ENCODE measurements at places on chromosomes 3 and 15.

- DNase-seq: no peak
Observed at GRCh38 chr3:1447452-1447851, 354.6 kb downstream of the CNTN6 start.

DNA sequence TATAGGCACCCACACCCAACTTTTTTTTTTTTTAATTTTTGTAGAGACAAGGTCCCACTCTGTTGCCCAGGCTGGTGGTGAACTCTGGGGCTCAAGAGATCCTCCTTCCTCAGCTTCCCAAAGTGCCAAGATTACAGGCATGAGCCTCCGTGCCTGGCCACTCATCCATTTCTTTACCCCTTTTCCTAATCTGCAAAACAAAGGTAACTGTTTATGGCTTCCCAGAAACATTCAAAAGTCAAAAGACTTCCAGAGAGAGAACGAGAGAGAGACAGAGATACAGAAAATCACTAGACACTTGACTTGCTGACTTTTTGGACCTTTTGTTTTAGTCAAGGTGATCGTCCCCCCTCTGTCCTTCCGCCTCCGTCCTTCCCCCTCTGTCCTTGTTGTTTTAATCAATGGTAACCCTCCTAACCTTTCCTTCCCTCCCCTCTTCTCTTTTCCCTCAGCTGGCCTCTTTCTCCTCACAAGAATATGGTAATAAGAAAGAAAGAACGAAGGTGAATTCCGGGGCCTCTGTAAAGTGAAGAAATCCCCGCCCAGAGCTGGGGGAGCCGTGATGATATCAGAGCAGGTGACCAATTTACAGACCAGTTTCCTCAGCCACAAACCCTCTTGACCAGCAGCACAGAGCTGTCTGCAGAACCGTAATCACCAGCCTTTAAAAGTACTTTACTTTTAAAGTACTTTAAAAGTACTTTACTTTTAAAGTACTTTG lies 21.9 kb downstream of the KLHL6 start:
- DNase-seq: no peak

DNA sequence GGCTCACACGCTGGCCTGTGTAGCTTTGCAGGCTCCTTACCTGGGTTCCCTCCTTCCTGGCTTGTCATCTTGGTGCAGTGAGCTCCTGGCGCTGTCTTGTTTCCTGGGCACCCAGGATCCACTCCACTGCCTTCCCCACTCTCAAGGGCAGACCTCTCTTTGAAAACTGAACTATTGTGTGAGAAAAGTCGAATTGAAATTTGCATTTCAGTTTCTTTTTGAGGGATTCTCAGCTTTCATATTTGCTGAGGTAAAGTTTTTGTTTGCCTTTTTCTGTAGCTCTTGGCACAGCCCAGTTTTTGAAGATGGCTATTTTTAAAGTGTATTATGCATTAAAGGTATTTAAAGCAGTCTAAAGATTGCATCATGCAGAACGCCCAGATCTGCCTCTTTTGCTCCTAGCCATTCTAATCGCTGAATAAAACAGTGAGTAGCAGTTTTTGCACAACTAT lies 70.1 kb downstream of the CCK start:
- DNase-seq: no peak

DNA sequence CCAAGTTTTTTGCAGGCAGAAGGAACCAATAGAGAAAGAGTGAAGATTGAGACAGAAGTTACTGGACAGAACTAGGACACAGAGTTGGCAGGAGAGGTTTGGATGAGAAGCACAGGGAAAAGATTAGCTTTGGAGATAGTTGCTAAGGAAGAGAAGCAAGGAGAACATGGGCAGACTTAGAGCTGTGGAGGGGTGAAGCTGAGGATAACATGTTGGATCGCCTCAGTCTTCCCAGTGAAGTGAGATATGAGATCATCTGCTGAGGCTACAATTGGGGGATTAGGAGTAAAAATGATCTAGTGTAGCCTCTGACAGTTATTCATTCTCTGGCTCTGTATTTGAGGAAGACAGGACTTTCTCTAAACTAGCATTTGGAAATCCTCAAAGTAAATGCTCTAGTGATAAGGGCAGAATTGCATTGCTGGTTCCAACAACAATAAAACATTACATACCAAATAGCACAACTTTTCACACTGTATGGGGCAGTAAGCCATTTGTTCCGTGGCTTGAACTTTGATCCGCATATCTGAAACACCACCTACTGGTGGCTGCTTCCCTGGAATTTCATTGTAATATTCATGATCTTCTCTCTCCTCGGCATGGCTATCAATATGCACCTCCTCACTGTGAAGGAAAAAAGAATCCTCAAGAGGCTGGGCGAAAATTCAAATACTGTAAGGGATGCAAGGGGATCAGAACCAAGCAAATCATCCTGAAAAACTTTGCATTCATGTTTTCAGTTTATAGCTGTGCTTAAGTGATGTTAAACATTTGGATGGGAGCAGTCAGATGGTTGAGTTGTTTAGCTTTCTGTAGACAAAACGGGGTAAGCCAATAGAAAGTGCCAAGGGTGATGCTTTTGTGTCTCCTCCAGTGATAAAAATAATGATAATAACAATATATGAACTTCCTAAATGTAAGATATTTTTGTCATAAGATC lies 22.2 kb upstream of the EID1 start:
- no peak for DNase-seq

DNA sequence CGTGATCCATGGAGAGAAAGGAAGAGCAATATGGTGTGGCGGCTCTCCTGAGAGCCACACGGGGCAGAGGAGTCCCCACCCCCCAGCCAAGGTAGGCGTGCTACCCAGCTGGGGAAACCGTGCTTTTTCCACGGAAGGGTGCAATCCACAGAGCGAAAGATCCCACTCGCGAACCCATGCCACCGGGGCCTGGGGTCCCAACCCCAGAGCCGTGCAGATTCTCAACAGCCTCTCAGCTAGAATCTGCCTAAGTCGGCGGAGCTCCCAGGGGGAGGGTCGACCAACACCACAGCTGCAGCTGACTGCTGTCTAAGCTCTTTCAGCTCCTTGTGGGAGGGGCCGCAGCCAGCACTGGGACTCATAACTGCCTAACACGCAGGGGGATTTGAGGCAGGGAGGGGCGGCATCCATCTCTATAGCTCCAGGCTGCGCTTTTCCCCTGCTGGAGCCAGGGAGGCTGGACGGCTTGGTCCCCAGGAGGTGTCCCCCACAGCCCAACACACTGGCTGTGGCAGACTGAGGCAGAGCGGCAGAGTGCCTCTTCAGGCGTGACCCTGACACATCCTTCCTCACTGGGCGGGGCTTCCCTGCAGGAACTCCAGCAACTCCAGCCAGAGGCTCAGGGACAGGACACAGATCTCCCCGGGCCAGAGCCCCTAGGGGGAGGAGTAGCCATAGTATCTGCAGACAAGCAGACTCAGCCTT lies 107.6 kb upstream of the ZBTB20 start:
- no peak for DNase-seq

GRCh38 chr3:71372911-71373637 lies 210.5 kb downstream of the FOXP1 start:
- DNase-seq: no peak

GRCh38 chr3:83003917-83004316 lies 1242.5 kb upstream of the GBE1 start:
- DNase-seq: no peak

DNA sequence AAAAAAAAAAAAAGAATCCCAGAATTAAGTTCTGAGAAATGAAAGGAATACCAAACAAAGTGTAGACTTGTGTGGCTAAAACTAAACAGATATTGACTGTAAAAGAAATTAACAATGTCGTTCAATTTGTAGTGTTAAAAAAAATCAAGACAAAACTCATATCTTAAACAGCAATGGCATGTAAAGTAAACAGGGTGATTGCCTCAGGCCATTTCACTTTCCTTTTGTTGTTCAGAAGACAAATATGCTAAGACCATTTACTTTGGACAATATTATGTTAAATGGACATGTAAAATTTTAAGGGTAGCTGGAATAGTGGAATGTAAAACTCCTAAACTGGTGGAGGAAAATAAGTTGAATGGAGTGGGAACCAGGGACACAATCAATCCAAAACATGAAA lies 139.1 kb downstream of the RTP4 start:
- peak; percentile 27 for DNase-seq

DNA sequence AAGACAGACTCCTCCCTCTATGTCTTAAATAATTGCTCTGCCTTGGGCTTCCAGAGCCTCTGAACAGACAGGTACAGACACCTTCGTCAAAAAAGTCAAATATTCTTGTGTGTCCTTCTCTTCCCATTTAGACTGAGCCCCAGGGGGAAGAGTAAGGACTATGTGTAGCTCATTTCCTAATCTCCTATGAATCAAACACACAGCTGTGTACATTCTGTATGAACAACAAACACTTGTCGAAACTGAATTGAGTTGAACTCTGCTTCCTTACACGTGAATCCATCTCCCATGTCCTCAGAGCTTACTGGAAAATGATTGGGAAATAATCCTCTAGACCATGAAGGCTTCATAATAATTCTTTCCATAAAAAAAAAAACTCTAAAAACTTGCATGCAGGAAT lies 80.8 kb downstream of the MOBP start:
- DNase-seq: no peak

DNA sequence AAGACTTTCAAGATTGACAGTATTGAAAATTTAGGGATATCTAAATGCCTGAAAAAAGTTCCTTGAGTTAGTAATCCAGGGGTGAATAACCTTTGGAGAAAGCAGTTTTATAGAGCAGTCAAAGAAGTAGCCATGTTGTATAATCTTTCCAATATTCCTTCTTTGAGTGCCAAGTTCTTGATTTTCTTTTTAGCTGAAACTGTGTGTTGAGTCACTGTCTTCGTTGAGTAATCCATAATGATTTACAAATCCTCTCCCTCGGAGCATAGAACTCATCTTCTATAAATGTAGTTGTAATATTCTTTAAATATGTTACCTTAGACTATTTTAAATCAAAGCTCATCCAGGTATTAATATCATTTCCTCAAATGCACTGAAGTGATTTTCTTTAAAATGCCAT lies 135.2 kb downstream of the BBX start:
- DNase-seq: no peak

- no peak for DNase-seq
Observed at GRCh38 chr15:101203607-101204189, 48.1 kb downstream of the CHSY1 start.

DNA sequence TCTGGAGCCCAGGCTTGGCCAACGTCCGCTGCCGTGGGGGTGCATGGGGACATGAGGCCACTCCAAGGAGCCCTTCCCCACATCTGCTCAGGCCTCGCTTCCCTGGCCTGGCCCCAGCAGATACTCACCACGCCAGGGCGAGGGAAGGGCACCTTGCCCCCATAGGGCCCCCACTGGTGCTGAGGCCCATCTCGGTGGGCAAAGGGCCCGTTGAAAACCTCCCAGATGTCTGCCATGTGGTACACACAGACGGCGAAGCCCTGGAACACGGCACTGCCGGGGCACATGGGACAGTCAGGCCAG lies 4.7 kb downstream of the SEMA3G start:
- DNase-seq: no peak

DNA sequence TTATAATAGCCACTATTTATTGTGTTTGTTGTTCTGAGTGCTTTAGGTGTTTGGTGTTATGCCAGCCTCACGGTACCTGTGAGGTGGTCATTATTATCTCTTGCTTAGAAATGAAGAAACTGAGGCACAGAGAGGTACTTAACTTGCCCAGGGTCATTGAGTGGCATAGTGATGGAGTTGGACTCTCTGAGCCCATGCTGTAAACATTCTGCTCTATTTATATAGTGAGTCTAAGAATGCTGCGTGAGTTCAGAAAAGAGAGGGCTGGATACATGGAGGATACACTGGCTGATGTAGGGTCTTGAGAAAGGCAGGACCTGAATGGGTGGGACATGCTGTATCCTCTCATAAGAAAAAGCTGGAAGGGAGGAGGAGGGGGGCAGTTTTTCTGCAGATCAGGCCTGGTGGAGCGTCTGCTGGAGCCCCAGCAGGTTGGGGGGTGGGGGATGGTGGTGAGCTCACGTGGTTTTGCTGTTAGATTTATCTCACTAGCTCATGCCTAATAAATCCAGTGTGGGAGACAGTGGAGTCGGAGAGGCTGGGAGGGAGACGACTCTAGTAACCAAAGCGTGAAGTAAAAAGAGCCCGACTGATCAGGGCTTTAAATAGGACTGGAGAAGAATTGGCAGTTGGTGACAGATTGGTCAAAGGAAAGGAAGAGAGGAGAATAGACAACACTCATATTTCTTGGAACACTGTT lies 16.0 kb downstream of the MED12L start:
- DNase-seq: no peak

DNA sequence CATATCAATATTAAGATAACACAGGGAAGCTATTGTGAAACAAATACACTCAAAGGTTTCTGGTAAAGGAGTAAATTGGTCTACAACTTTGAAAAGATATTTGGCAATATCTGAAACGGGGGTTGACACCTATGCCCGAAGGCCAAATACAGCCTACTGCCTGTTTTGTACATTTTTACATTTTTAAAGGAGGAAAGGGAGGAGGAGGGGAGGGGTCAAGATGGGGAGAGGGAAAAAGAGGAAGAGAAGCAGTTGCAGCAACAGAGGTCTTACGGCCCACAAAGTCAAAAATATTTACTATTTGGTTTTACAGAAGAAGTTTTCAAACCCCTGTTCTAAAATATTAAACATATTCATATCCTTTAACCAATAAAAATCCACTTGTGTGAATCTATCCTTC lies 94.2 kb downstream of the FMN1 start:
- no peak for DNase-seq

DNA sequence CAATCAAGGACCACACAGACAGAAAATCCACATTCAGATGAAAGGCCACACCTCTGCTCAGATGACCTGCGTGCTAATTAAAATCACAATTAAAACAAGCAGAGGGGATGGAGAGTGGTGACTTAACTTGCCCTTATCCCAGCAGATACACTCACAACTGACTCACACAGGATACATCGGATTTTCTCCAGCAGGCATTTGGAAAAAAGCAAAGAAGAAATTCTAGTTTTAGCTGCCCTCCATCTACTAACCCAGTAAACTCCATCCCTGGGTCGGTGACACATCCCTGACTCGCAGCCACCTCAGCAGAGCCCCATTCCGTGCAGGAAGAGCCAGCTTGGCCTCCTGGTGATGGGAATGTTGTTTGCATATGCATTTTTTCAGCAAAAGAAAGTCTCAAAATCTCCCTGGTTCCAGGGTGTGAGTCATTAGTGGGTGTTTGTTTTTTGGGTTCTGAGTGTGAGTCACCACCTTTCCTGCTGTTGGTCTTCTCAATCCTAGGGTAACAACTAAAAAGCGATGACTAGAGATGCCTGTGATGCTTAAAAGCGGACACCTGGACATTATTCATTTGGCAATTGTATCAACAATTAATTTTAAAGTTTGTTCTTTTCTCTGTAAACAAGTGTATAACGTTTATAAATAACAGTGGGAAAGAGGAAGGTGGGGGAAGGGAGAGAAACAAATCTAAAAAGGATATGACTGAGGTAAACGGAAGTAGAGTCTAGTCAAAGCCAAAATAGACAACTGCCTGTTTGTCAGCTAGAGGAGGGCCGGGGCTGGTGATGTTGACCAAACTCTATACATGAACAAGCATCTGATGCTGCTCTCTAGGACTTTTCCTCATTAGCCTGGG lies 49.8 kb upstream of the SLC4A7 start:
- DNase-seq: no peak
